ENCODE measurements at places on chromosomes 6 and 20. TPM values are rescaled to one million over a fixed set of nuclear protein-coding genes. Genes with fewer than 3 reads are reported as not detected.

Gene PI3
- 90.4 TPM for total RNA-seq

Gene KHDRBS2
- 6.3 TPM for total RNA-seq

Gene ULBP1
- total RNA-seq = 1.7 TPM

- DNase-seq = no peak
Measured at GRCh38 chr6:17884498-17885478, 102.6 kb downstream of the KIF13A start.

GRCh38 chr20:23005776-23006175, 29.3 kb upstream of the SSTR4 start:
- DNase-seq = no peak

DNA sequence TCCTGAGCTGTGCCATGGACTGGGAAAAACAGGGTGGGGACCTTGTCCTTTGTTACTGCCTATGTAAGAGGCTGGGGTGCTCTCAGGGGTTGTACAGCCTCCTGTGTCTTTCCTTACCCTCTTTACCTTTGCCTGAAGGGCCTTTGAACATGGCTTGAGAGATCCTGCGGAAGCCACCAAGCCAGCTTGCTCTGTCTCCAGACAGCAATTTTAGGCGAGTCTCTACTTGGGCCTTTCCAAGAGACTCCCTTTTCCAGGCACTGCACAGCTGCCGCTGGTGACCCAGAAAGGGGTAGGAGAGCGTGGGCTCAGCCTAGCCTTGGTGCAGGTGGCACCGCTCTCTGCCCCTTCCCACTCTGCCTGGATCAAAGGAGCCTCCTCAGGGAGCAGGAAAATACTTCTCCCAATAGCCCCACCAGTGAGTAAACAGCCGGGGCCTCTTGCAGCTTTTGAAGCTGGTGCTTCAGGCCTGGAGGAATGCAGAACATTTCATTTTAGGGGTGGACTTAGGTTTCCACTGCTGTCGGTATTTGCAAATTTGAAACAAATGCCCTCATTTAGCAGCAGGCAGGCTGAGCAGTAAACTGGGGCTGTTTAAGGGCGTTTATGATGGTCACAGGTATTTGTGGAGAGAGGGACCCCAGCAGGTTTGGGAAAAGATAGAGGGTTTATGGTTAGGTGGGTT, 13.9 kb downstream of the PTK7 start:
- peak; percentile 77 for DNase-seq

DNA sequence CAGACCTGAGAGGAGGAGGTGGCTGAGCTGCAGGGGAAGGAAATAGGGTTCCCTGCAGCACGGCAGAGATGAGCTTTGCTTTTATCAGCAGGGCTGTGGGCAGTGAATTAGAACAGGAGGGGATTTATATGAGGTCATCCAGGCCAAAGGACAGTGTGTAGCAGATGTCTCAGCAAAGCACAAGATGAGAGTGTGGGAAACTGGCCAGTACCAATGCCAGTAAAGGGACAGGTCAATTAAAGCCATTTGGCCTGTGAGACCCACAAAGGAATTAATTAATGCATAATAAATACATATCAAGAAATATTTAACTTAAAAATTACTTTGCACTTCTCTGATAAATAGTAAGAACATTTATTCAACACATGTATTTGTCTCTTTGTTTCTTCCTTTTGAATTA, at the start of gene DEFB119:
Gene DEFB119, minus strand, starts transcription at position 101 of the 400 bp plus-strand sequence. CDS start 107 bp downstream, outside the sequence.
- DNase-seq = no peak

GRCh38 chr6:3162067-3162497, 4.7 kb upstream of the TUBB2A start:
- DNase-seq = no peak

DNA sequence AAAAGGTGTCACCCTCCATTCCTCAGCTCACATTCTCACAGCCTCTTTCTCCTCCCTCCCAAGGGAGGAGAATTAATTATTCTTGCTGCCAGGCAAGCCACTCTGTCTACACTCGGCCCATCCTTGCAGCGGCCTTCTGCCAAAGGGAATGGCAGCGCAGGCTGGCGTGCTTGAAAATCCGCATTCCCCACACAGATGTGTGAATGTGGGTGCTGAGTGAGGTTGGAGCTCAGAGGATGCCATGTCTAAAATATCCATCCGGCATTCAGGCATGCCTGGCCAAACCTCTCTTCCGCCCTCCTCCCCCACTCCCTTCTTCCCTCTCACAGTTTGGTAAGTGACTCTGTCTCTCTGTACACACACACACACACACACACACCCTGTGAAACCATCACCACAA, 27.7 kb downstream of the PNPLA1 start:
- DNase-seq = no peak
